Heart right ventricle (tissue), 16 donors: ENCODE measurements at places on chromosomes 11 and 22.

DNA sequence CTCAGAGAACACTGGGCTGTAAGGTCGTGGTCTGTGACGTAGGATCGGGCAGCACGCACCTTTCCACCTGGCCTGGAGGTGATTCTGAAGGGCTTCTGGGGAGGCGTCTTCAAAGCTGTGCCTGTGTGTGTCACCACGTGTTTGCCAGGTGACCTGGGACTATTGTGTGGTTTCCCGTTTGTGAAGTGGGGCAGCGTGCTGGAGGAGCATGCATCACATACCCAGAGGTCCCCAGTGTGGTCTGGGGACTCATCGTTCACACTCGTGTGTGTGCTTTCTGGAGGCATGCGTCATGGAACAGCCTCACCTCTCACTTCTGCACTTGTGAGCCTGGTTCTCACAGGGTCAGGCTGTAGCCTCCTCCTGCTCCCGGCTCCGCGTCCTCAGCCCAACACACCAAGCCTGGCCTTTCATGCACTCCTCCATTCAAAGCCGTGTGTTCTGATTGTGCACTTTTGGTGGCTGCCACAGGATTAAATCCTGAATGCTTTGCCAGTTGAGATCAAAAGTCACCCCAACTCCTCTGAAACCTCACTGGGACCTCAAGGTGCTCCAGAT, 106.3 kb downstream of the KCNQ1OT1 start:
- DNase-seq = no peak

DNA sequence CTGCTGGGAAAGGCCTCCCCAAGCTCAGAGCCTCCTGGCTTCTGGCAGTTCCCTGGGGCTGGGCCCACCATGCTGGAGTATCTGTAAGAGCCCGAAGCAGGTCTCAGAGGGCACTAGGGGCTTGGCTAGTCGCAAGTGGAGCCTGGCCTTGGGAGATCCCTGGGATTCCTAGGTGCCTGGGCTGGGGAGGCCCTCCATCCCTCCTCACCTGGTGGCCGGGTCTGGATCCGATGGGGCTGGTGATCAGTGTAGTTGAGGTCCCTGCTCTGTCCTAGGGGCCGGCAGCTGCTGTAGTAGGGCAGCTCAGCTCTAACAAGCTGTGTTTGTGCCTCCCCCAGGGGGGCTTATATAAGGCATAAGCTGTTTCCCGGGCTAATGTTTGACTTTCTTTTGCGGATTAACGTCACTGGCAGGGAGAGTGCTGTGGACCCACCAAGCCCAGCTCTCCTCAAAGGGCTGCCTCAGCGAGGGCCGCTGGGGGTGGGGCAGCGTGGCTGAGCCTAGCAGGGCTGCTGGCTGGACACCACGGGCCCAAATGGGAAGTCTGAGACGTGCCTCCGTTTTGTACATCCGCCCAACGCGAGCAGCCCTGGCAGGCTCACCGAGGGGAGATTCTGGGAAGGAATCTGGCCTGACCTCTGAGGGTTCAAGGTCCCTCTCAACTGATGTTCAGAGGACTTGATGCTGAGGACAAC, at the start of gene SLC22A8:
Gene SLC22A8 (minus strand): TSS at position 321 of the 695 bp plus-strand sequence. CDS start 883 bp downstream, outside the sequence.
- no peak for DNase-seq

DNA sequence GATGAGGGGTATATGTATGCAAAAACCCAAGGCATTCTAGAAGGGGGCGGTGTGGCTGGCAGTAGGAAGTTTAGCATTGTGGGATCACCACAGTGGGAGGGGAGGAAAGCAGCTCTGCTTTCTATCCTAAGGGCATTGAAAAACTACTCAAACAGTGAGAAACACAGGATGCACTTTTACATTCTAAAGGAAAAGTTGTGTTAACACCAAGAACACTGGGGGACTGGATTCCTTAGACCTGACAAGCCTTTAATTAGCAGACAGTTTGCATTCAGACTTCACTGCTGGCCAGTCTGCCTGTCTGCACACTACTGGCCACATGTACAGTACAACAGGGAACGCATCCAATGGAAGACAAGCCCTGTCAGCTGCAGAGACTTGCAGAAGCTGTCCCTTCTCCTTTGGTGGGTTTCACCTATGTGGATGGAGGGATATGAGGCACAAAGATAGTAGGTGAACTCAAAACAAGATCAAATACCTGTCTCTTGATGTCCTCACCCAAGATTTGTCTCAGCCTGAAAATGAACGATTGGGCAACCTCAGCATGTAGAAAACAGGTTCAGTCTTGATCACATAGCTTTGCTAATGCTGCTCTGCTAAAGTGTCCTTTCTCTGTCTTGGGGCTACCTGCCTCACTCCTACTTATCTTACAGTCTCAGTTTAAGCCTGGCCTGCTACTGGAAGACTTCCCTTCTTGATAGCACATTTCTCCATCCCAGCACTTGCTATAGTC, 64.8 kb downstream of the TENM4 start:
- no peak for DNase-seq

DNA sequence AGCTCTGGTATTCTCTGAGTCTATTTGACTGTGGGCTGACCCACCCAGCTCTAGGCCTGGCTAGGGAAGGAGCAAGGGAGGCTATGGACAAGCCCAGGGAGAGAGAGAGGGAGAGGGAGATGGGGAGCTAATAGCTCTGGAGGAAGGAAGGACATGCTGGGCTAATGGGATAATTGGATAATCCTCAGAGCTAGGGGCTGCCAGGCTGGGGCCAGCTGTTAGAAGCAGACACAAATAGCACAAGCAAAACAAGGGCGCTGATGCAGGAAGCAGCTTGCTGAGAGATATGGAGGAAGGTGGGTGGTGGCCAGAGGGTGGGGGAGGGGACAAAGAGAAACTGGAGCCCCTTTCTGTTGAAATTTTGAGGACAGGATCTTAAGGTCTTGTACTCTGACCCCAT, 23.2 kb downstream of the ADORA2A start:
- DNase-seq = no peak

GRCh38 chr11:116109228-116109627, 605.0 kb upstream of the CADM1 start:
- no peak for DNase-seq

- DNase-seq = no peak
These were observed 24.2 kb upstream of the PPARA start for GRCh38 chr22:46125816-46126765.

DNA sequence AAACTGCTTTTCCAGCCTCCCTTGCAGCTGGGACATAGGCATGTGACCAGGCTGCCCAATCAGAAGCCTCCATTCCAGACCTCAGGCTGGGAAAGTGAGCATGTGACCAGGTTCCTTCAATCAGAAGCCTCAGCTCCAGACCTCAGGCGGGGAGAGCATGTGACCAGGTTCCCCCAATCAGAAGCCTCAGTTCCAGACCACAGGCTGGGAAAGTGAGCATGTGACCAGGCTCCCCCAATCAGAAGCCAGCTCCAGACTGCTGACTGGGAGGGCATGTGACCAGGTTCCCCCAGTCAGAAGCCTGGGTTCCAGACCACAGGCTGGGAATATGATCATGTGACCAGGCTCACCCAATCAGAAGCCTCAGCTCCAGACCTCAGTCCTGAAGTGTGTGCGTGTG, 11.7 kb upstream of the IL2RB start:
- no peak for DNase-seq

- no peak for DNase-seq
These were observed 658 bp downstream of the ACY3 start for GRCh38 chr11:67649634-67650510.

GRCh38 chr11:132033051-132033450, 662.6 kb downstream of the NTM start:
- DNase-seq = no peak

DNA sequence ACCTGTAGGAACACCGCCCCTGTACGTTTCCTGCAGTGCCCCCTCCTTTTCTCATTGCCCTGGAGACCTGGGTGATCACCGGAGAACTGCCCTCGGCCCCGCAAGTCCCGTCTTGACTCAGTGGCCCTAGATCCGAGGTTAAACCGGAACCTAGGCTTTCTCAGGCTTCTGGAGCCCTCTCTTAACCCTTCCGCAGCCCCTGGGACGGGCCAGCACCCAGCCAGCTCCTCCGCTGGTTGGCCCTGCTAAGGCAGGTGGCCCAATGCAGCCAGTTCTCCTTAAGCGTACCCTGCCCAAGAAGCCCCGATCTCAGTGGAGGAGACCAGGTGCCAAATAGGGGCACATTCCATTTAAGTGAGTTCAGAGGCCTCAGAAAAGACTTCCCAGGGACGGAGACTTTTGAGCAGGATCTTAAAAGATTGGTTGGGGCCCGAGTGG, 776 bp downstream of the NLRX1 start:
- peak; percentile 36 for DNase-seq

DNA sequence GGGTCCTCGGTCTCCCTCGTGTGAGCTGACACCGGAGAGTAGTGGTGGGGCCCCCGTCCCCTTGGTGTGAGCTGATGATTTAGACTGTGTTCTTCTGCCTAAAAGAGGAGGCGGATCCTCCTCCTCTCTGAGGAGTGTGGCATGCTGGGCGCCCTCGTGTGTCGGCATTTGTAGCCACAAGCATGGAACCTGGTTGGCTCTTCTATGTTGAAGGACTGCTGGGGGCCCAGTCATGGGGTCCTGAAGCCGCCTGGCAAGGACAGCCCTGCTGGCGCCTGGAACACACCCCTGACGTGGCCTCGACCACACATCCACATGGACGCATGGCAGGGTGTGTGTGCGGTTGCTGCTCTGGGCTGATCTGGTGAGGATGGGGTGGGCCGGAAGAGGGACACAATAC, 50.2 kb downstream of the AP2A2 start:
- no peak for DNase-seq

- DNase-seq = peak; percentile 81
These were observed 71.2 kb upstream of the TBCEL start for GRCh38 chr11:120952461-120953434.

DNA sequence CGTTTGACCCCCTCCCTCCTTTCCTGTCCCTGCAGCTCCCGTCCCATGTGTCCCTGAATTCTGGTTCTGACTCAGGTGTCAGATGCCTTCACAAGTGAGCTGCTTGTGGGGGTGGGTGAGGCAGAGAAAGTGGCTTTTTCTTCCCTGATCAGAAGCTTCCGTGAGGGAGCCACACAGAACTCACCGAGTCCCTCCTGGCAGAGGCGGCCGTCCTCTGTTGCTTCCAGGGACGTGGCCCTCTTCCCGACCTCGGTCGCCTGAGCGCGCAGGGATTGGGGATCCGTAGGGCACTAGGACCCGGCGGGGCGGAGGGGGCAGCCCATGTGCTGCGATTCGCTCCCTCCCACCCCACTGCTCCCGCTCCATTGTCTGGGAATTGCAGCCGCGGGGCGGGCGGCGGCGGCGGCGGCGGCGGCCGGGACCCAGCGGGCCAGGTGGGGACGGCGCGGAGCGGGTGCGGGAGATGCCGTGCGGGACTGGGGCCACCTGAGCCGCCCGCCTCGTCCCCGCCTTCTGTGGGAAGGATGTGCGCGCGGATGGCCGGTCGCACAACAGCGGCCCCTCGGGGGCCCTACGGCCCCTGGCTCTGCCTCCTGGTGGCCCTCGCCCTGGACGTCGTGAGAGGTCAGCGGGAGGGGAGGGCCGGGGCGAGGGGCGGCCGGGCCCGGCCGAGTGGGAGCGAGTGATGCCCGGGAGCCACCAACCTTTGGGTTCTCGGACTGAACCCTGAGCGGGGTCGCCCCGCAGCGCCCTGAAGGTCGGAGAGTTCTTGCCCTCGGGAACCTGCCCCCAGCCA, at the start of gene TMEM132A:
Gene TMEM132A (plus strand): TSS at position 351 of the 796 bp plus-strand sequence. CDS start 174 bp downstream, at position 525.
- DNase-seq = peak; percentile 73

- DNase-seq = peak; percentile 15
These were observed 600 bp upstream of the RAB6A start for GRCh38 chr11:73761403-73761945.

- no peak for DNase-seq
These were observed 611 bp upstream of the USP2 start for GRCh38 chr11:119382101-119382500.

- no peak for DNase-seq
These were observed 29.6 kb downstream of the EHF start for GRCh38 chr11:34650528-34650927.

- no peak for DNase-seq
These were observed 137.9 kb downstream of the CTTN start for GRCh38 chr11:70536051-70536877.

GRCh38 chr11:28735511-28735910, 627.3 kb downstream of the METTL15 start:
- no peak for DNase-seq

DNA sequence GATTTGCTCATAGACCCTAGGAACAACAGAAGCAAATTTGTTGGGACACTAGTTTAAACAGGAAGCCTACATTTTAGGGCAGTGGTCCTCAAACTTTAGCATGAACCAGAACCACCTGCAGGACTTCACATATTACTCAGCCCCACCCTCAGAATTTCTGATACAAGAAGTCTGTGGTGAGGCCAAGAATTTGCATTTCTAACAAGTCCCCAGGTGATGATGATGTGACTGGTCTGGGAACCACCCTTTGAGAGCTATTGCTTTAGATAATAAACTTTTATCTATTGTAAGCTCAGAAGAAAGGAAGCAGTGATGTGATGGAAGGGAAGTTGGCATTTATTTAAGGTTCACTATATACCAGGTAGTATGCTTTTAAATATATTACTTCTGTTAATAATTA, 194.0 kb downstream of the FAM181B start:
- no peak for DNase-seq

DNA sequence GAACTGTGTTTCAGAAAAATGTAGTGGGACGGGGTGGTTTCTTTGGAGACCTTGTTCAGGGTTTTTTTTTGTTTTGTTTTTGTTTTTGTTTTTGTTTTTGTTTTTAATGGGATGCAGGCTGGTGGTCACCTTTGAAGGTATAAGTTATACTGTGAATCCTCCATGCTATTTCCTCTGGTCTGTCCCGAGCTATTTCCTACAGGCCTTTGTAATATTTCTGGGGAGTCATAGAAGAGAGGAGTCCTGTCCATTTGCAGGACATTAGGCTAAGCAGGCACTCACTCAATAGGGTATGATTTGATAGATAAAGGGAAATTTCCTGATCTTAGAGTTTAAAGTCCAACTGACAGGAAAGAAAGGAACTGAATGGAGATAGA, 78.0 kb downstream of the TRAF6 start:
- DNase-seq = no peak

DNA sequence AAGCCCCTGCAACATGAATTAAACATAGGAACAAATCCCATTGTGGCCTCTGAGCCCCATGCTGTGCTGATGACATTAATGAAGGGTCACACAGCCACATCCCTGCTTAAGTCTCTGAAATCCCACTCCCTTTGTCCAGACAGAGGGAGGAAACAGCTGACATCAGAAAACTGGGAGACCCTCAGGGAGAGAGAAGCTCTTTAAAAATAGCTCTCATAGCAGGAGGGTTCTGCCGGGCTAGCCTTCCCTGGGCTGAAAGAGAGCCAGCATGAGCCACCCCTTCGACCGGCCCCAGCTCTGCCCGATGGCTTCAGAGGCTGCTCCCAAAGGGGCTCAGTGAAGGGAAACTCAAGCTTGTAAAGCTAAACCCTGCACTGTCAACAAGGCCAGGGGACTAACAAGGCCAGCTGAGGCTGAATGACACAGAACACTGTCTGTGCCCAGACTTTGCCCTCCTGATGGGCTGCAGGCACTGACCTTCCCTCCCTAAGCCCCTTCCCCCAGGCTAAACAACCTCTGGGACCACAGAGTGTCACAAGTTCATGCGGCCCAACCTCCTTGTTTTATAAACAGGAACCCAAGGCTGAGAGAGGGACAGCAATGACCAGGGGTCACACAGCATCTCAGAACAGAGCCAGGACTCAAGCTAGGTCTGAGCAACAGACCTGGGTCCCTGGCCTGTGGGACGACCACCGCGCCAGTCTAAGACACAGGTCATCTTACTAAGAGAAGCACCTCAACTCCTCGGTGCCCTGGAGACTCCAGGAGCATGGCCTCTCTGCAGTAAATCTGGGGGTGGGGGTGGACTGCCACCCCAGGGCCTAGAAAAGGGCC, 163.8 kb downstream of the CHST1 start:
- no peak for DNase-seq
